ENCODE measurements at places on chromosomes 6 and 20.
A peak's percentile ranks its signal among the peaks of the same experiment; 100 is the strongest.

DNA sequence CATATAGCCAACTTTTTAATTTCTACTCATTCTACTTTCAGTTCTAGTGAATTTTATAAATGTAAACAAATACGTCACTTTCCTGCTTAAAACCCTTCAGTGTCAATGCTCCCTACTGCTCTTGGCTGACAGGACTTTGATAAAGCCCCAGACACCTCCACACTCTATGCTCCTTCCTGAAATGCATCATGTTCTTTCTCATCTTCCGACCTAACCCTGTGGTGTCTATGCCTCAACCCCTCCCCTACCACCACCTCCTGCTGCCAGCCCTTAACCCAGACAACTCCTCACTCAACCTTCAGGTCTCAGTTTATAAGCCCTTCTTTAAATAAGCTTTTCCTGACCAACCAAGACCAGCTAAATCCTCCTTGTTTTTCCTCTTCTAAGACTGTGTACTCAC lies 19.1 kb downstream of the TLDC2 start:
- no peak for DNase-seq

- no peak for DNase-seq
These were observed 308.2 kb downstream of the CD83 start for GRCh38 chr6:14425805-14426204.

- no peak for DNase-seq
These were observed 95.2 kb downstream of the ANKRD60 start for GRCh38 chr20:58133020-58133808.

GRCh38 chr6:55286824-55287223 lies 40.4 kb upstream of the GFRAL start:
- no peak for DNase-seq

GRCh38 chr6:79665725-79666551 lies 34.8 kb downstream of the SH3BGRL2 start:
- DNase-seq = no peak

DNA sequence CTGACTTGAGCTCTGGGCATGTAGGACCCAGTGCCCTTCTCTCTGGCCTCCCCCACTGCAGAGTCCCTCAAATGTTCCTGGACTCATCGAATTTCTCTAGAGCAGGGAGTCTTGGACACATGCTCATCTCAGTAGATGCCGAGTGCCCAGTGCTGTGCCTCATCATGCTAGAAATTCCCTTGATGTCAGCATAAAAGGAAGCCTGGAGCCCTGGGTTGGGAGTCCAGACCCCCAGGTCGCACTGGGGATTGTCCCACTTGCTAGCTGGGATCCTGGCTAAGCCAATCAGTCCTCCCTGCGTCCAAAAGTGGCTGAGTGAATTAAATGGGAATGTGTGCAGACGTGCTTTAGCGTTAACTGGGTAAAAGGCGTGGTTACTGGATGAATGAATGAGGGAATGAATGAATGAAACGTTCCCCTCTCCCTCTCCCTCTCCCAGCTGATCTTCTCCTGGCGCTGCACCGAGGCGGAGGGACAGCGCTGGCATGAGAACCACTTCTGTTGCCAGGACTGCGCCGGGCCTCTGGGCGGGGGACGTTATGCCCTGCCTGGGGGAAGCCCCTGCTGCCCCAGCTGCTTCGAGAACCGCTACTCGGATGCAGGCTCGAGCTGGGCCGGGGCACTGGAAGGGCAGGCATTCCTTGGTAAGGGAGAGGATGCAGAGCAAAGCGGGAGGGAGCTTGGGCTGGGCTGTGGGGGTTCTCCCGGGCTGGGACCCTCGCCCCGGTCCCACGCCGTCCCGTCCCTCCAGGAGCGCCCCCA lies 1.6 kb upstream of the TOMM6 start:
- no peak for DNase-seq

DNA sequence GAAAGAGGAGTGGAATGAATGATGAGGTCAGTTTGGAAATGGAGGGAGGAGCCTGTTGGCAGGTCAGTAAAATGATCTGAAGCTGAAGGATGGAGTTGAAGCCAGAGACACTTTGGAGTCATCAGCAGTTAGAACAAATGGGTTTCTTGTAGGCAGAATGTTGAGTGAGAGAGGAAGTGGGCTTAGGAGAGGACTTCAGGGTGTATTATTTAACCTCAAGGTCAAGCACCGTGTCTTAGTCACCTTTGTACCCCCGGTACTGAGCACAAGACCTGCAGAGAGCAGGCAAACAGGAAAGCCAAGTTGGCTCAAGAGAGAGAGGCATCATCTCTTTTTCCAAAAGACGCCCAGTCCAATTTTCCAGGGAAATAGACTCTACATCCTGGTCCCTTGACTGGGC lies 23.3 kb downstream of the C20orf173 start:
- no peak for DNase-seq

DNA sequence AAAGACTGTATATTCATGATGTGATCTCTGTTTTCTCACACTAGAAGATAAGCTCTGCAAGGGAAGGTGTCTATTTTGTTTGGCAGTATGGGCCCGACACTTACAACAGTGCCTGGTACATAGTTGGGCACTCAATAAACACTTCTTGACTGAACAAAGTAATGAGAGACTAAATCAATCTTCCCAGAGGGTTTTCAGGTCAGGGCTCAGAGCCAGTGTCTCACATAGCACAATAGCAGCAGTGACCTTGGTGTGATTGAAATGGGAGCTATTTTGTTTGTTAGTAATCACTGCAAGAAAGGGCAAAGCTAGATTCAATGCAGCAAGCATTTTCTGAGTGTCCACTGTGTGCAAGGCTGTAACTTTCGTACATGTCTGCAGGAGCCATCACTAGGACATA lies 26.4 kb upstream of the GCM1 start:
- DNase-seq = no peak

DNA sequence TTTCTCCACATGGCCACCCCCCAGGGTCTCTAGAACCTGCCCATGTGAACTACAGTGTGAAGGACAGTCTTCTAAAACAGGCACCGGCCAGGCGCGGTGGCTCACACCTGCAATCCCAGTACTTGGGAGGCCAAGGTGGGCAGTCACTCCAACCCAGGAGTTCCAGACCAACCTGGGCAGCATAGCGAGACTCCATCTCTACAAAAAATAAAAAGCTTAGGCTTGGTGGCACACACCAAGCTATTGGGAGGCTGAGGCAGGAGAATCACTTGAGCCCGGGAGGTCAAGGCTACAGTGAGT lies 13.7 kb downstream of the ACSS1 start:
- no peak for DNase-seq

DNA sequence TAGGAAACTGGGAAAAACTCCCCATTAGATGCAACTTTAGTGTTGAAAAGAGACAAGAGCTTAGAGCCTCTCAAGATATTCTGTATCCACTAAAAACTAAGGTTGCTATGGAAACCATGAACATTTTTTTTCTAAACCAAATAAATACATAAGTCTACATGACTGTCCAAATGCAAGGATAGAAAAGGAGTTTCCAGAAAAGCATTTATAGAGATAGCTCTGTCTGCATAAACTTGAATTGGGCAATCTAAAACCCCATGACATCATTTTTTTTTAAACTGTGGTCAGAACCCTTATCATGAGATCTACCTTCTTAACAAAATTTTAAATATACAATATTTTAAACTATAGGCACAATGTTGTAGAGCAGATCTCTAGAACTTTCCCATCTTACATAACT lies 36.4 kb upstream of the FAM83B start:
- DNase-seq = no peak

- DNase-seq = peak; percentile 40
These were observed 3.6 kb upstream of the MICA start for GRCh38 chr6:31399589-31400466.

- no peak for DNase-seq
These were observed 4.2 kb upstream of the FBXO30 start for GRCh38 chr6:145818796-145819195.

- no peak for DNase-seq
These were observed 5.9 kb downstream of the OSTM1 start for GRCh38 chr6:108068618-108069017.

DNA sequence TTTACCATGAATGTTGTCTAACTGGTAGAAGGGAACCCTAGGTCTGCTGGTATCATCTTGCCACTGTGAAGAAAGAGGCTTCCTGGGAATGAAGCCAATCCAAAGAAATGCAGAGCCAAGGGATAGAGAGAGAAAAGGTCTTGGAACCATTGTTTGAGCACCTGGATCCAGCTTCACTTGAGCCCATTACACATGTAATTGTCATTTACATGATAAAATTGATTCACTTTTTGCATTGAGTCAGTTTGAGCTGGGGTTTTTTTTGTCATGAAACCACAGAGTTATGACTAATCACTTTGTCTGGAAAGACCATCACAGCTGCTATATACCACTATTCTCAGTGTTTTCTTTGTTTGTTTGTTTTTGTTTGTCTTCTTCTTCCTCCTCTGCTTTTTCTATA lies 112.3 kb downstream of the CBLN4 start:
- no peak for DNase-seq

DNA sequence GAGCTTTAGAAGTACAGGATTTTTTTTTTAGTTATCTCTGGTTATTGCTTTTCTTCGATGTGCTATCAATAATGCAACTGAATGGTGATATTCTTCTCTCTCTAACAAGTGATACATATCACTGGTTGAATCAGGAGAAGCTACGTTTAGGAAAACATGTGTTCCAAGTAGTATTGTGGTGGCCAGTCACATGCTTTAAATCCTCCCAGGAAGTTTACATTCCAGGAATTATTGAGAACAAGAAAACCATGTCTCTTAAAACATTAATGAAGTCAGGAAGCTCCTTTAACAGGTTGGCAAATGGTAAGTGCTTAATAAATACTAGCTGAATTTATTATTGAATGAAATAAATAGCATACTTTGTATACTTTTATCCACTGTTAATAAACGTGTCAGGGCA lies 371.1 kb downstream of the BCKDHB start:
- no peak for DNase-seq

- no peak for DNase-seq
These were observed 112.1 kb downstream of the ASXL1 start for GRCh38 chr20:32470025-32470861.

- DNase-seq = no peak
These were observed 17.6 kb upstream of the SERPINB9 start for GRCh38 chr6:2920671-2921112.

DNA sequence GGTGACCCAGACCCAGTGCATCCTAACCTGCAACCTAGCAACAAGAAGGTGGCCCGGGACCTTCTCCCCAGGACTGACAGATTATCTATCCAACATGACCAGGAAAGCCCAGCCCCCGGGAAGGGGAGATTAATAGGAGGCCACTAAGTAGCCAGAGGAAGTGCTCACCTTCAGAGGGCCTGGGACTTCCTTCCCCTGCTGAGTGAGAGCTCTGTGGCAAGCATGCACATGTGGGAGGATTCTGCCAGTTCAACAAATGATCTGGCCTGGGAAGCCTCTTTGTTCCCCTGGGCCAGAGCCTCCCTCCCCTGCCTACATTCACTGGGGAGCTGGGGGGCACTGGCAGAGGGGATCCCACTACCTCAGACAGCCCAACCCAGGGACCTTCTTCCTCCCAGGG lies 39.6 kb downstream of the SHLD1 start:
- DNase-seq = no peak

- DNase-seq = no peak
These were observed 9.5 kb upstream of the PARD6B start for GRCh38 chr20:50721881-50722281.

DNA sequence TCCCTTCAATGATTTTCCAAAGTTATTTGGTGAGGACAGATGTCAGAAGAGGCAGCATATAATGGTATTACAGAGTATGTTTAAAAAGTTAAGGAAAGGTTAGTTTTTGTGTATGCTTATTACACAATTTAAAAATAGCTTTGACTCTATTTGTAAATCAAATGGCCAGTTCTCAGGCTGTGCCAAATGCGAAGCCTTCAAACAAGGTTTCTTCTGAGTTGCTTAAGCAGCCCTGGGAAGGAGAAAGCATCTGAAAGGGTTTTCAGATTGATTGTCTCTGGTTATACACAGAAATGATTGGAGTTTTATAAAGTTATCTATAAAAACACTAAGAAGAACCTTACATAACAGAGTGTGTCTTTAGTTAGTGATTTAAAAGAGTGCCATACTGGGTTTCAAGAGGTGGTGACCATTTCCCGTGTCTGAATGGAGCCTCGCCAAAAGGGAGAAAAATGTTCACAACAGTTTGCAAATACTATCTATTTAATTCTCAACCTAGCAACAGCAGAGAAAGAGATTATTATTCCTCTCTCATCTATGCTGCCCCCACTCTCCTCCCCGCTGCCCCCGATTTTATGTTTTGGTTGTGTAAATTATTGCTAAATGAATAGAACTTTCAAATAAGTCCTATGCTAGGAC lies 16.7 kb downstream of the CD109 start:
- DNase-seq = no peak

GRCh38 chr6:52333840-52334200 lies 28.1 kb upstream of the PAQR8 start:
- DNase-seq = no peak

DNA sequence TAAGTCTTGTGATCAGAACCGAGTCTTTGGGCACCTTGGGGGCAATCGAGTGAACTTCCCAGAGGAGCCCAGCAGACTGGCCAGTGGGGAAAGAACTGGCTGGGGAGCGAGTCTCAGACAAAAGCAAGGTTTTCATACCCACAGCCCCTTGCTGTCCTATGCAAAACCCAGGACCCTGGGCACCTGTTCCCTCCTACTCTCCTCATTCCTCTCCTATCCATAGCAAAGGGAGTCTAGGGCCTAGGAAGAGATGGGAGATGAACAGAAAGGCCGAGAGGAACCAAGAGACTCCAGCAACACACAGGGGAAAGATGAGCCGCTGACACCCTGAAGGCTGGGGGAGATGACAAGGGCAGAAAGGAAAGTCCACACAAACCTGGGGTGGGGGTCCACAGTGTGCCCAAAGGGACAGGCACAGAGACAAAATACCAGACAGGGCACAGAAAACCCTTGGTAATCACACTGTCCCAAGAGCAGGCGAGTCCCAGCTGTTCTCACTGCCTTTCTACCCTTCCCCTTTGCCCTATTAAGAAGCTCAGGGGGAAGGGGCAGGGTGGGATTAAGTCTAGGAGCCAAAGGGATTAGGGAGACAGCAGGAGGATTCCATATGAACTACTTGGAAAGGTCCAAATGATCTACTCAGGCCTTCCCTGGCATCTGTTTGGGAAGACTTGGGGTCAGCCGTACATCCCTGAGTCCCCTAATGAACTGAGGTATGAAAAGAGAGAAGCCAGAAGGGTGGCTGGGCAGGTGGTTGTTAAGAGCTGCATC lies 6.5 kb downstream of the PPP1R18 start:
- DNase-seq = no peak

DNA sequence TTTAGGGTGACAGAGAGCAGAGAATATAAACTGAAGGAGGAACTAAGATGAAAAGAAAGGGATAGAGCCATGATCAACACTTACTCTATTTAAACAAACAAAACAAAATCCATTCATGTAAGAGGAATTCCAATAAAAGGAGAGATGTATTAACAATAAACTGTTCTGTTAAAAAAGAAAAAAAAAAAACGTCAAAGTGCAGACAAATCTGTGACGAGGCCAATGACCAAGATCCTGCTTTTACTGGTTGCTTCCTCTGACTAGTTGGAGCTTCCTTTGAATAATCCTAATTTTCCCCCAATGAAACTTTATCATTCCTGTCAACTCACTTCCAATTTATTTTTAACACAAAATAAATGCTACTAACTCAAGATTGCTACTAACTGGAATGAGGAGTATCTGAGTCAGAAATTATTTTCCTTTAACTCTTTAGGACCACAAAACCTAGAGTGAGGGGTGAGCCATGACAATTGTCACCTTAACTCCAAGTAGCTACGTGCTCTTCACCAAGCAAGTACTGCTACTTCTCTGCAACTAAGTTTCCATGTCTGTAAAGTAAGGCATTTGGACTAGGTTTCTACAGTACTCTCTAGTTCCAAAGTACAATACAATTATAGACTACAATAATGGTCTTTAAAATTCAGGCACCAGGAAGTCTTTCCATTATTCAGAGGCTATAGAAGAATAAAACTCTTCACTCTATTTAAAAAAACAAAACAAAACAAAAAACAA lies 152.0 kb downstream of the PTPRK start:
- DNase-seq = no peak

- no peak for DNase-seq
These were observed 85.7 kb downstream of the HIVEP1 start for GRCh38 chr6:12097791-12098190.

Measured in stimulated activated CD8-positive, alpha-beta memory T cell treated with anti-CD3 and anti-CD28 coated beads, Interleukin-4, amount 100 ng/mL, for 4 hours (primary cell).